Fibroblast of skin of left quadriceps (primary cell): ENCODE measurements at places on chromosomes 16 and 17.

GRCh38 chr17:1413281-1413791 lies 13.3 kb upstream of the YWHAE start:
- no peak for DNase-seq

DNA sequence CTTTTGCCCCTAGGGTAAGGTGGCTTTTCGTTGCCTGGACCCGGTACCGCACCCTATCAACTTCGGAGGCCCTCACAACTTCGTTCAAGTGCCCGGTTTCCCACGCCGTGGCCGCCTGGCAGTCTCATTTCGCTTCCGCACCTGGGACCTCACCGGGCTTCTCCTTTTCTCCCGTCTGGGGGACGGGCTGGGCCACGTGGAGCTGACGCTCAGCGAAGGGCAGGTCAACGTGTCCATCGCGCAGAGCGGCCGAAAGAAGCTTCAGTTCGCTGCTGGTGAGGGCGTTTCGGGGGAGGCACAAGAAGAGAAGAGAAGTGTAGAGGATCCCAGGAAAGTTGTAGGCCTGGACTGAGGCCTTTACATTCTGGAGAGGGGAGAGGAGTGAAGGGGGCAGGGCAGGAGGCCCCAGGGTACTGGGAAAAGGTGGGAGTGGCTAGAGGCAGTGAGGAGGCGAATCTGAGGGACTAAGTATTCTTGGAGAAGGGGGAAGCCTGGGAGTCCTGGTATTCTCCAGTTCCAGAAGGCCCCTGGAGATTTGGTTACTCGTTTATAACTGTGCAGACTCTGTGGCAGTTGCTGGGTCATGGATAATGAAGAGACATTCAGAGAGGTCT lies 5.5 kb downstream of the CNTNAP1 start:
- no peak for DNase-seq

DNA sequence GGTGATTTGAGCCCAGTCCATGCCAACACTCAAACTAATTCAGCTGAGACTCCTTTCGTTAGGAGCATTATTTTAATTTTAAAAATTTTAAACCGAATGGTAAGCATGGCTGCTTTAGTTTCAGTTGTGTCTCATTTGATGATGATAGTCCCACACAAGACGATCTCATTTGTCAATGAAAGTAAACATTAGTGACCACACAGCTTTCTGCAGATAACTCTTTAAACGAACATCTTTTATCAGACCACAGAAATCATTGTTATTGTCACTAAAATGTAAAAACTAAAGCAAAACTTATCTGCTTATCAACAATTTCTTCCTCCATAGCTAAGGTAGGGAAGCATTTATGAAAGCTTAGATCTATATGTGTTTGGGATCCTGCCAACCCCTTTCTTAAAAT lies 382.2 kb downstream of the ZFHX3 start:
- DNase-seq, result no peak

GRCh38 chr16:75257886-75258806 lies 6.7 kb upstream of the BCAR1 start:
- DNase-seq, result no peak

DNA sequence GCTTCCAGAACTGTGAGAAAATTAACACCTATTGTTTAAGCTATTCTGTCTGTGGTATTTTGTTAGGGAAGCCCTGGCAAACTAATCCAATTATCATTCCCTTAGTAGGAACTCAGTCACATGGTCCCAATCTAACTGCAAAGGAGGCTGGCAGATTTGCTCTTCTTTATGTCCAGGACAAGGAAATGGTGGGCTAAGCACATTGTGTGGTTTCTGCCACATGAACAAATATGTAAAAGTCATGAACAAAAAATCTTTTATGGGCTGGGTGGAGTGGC lies 278.6 kb upstream of the RPL38 start:
- no peak for DNase-seq

DNA sequence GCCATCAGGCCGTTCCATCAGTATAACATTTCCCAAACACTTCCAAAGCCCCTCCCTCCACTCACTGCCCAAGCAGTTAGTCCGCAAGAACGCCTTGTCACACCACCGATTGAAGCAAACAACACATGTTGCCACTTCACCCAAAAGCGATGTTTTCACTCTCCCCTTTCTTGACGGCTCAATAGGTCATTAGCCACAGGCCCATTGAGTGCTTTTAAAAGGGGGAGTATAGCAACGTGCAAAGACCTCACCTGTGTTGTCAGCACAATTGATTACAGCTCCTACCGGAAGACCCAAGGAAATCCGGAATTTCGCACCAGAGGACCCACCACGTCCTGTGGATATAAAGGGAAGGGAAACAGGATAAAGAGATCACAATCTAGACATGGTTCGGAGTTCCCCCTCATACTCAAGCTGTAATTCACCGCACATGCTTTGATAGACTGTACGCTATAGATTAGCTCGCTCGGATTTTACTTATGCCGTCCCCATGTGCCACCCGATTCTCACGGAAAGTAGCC lies 690 bp downstream of the RPL23 start:
- no peak for DNase-seq

GRCh38 chr16:73418691-73419090 lies 370.8 kb upstream of the ZFHX3 start:
- peak; percentile 1 for DNase-seq

- no peak for DNase-seq
Observed at GRCh38 chr16:57125376-57125775, 33.0 kb downstream of the CPNE2 start.
